ENCODE measurements at places on chromosomes 13 and 19.

DNA sequence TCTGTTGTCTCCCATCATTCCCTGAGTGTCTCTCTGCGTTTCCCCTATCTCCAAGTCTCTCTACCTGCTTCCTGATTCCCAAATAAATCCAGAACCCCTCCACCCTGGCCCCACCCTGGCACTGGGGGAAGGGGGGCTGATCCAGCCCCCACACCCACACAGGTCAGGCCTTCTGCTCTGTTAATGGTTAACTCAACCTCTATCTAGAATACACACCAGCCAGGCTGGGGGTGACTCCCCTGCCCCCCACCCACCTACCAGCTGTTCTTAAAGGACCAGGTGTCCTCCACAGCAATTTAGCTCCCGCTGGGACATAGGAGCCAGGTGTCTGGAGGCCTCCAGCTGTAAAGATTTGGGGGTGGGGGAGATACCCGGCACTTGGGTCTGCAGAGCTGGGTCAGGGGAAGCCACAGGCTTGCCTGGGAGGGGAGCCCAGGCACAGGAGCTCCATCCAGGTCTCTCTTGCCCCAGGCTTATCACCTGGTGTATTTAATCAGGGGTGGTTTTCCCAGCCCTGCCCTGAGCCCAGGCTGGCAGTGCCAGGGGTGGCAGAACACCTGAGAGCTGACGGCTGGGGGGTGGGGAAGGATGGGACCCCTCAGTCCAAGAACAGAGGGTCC, 3.9 kb downstream of the IRF2BP1 start:
- no peak for DNase-seq

GRCh38 chr13:31213651-31214289, 14.0 kb downstream of the B3GLCT start:
- peak; percentile 42 for DNase-seq

GRCh38 chr13:99976575-99976974, 5.0 kb upstream of the ZIC5 start:
- DNase-seq = no peak

GRCh38 chr19:54684527-54684926, 21.7 kb downstream of the LILRB4 start:
- peak; percentile 85 for DNase-seq

DNA sequence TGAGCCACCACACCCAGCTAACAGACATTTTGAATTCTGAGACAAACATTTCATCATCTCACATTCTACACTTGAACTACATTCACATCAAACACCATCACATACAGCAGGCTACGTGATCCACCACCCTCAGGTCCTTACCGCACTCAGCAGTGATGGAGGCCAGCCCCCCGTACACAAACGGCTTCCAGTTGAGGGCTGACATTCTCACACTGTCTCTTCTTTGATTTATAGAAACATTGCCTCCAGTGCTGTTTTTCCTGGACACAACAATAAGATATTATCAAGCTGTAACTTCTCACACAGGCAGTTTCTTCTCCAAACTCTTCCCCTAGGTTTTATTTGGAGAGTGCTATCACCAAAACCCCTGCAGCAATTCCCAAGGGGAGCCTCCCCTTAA, 7.0 kb downstream of the SLC25A30 start:
- no peak for DNase-seq

DNA sequence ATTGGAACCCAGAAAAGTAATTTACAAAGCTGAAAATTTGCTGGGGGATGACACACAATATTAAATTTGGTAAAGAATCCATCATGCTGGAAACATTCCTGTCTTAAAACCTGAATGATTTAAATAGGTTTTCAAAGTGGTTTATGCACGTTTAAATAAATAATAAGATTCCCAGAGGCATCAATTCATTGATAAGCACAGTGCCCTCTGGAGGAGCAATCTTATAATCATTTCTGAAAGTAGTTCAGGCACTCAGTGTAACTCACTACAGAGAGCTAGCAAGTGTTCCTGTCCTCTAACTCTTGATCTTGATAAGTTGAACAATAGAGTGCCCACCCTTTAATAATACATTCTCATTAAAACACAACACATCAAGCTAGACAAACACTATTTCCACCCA, 43.5 kb upstream of the SHISA2 start:
- DNase-seq = no peak

DNA sequence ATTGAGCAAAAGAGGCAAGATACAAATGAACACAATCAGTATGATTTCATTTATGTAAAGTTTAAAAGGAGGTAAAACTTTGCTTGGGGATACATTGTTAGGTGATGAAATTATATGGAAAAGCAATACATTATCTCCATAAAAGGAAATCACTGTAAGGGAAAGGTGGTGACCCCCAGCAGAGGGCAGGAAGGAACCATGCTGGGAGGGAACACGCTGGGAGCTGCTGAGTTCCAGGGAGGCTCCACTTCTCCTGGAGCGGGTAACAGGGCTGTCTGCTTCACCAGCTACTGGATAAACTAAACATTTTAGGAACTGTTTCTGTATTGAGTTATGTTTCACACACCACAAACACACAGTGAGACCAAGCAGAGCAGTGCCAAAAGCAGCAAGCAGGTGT, 91.2 kb downstream of the KATNAL1 start:
- DNase-seq = no peak

GRCh38 chr19:40134866-40135265, 44.1 kb upstream of the ZNF780A start:
- DNase-seq = no peak

- DNase-seq = peak; percentile 31
Observed at GRCh38 chr13:50387051-50387581, 371.9 kb downstream of the KCNRG start.

DNA sequence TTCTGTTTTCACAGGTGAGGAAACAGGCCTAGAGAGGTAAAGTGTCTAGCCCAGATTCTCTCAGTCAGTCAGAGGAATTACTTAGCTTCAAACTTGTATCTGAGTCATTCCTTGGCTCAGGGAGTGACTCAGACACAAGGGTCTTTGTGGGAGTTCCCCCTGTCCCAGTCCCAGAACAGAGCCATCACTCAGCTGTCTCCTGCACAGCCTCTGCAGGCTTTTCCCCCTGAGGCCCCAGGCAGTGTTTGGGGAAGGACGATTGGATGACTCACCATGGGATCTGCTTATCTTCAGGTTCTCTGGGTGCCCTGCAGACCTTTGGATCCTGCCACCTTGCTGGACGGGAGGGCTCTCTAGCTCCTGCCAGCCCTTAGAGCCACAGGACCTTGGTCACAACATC, 13.2 kb downstream of the ZNF793 start:
- no peak for DNase-seq

- peak; percentile 55 for DNase-seq
Observed at GRCh38 chr19:6524311-6524710, 6.5 kb upstream of the TNFSF9 start.

DNA sequence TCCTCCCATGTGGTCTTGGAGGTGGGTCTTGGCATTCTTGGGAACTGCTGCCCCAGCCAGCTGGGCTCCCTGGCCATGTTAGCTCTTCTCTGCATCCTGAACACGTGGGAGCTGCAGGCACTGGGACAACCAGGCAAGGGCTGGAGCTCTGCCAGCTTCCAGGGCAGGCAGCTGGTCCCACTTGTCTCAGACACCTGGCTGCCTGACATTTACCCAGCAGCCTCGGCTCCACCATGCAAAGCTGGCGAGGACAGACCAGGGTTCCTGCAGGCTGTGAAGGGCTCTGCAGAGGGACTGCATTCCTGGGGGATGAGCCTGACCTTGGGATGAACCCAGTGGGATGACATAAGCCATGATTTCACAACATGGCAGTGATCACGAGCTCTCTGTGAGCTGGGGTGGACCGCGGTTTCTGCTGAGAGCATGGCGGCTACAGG, 99.0 kb upstream of the TSHZ3 start:
- DNase-seq = no peak

- DNase-seq = no peak
Observed at GRCh38 chr13:72295153-72295552, 428.1 kb upstream of the DACH1 start.

- no peak for DNase-seq
Observed at GRCh38 chr19:3580156-3580934, 4.9 kb upstream of the GIPC3 start.

GRCh38 chr19:46844067-46844489, 6.6 kb downstream of the AP2S1 start:
- no peak for DNase-seq

DNA sequence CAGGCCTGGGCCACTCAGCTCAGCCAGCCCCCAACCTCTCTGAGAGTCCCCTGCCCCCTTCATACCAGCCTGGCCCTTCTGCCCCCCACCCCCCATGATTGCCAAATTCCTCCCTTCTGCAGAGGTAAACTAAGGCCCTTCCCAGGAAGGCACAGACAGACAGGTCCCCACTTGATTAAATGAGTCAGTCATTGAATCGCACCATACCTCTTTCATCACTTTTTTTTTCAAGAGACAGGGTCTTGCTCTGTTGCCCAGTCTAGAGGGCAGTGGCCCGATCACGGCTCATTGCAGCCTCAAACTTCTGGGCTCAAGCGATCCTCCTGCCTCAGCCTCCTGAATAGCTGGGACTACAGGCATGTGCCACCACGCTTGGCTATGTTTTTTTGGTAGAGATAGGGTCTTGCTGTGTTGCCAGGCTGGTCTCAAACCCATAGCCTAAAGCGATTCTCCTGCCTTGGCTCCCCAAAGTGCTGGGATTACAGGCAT, 6.0 kb downstream of the PODNL1 start:
- no peak for DNase-seq

DNA sequence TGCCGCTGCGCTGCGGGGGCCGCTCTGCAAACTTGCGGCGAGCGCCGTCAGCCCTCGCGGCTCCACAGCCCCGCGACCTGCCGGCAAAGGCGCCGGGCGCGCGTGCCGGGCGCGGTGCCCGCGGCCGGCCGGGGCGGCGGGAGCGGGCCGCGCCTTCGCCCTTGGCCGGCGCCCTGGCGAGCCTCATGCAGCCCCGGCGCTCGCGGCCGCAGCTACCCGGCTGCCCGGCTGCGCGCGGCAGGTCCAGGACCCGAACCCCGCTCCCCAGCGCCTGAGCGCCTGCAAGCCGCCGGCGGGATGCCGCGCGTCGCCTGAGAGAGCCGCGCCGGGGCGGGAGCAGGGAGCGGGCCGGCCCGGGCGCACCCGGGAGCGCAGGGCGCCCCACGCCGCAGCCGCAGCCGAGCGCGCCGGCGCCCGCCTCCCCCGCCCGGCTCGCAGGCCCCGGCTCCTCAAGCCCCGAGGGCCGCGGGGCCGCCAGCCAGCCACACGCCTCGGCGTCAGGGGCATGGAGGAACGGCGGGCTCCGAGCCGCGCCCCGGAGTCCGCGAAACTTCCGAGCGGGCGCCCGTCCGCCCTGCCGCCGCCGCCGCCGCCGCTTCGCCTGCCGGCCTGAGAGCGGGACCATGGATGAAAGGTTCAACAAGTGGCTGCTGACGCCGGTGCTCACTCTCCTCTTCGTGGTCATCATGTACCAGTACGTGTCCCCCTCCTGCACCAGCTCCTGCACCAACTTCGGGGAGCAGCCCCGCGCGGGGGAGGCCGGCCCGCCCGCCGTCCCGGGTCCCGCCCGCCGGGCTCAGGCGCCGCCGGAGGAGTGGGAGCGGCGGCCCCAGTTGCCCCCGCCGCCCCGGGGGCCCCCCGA, 564 bp downstream of the HS6ST3 start:
- DNase-seq = peak; percentile 17

- DNase-seq = no peak
Observed at GRCh38 chr19:29681422-29682235, 16.4 kb downstream of the PLEKHF1 start.
